ENCODE measurements at places on chromosomes 16 and 17. TPM values are rescaled to one million over a fixed set of nuclear protein-coding genes. Genes with fewer than 3 reads are reported as not detected.

The TP53TG3B gene
- not detected for total RNA-seq

The FBXW10B gene
- not detected for total RNA-seq

The FOXC2 gene
- total RNA-seq = 7.0 TPM

The CARHSP1 gene
- total RNA-seq = 150 TPM

Measured in G401 (cell line).